ENCODE measurements at places on chromosomes 11 and 22.

DNA sequence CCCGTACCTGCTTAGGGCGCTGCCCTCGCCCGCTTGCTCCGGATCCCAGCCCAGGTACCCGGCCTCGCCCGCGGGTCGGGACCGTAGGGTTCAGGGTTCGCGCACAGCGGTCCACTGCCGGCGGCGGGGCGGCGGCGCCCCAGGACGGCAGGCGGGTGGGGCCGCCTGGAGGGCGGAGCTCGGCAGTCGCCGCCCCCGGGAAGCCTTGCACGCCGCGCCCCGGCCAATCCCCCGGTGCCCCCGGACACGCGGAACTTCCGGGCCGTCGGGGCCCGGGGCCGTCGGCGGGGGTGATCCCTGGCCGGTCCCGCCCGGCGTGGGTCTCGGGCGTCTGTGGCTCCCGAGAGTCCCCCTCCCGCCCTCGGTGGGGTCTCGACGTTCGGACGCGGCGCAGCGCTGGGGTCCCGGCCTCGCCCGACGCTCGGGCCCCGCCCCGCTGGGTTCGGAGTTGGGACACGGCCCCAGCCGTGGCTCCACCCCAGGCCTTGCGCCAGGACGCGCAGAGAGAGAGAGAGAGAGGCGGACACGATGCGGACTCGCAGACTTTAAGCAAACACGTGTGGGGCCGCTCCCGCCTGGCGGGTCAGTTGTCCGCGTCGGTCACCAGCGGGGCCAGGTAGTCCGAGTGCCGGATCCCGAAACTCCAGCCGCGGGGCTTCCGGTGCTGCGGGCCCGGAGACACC lies at the start of gene TYMP:
Gene TYMP, minus strand, starts transcription at position 116 of the 683 bp plus-strand sequence. CDS start 303 bp downstream, outside the sequence.
- peak within 1 kb of the TSS; percentile 45 for H3K4me3 ChIP-seq
- H3K4me1 ChIP-seq, result peaks cover 19% of the 10 kb centered on the region
- peak within 1 kb of the TSS; percentile 96 for H3K27ac ChIP-seq
- no peaks in the 10 kb centered on the region for H3K36me3 ChIP-seq
- DNase-seq, result no peak

- no peaks in the 10 kb centered on the region for H3K36me3 ChIP-seq
- H3K4me3 ChIP-seq, result peak overlapping the region; percentile 31
- H3K4me1 ChIP-seq, result peaks cover 36% of the 10 kb centered on the region
- no peaks in the 10 kb centered on the region for H3K27me3 ChIP-seq
Measured at GRCh38 chr11:69297787-69298266, 3.9 kb downstream of the MYEOV start.

- peaks cover 8% of the 10 kb centered on the region for H3K4me1 ChIP-seq
- H3K27me3 ChIP-seq, result no peaks in the 10 kb centered on the region
- no peak overlapping the region for H3K4me3 ChIP-seq
- H3K36me3 ChIP-seq, result no peaks in the 10 kb centered on the region
- no peak for DNase-seq
Measured at GRCh38 chr11:72613977-72614376, 60.2 kb downstream of the PDE2A start.

- H3K27ac ChIP-seq, result no peak overlapping the region
- H3K4me1 ChIP-seq, result no peaks in the 10 kb centered on the region
- no peaks in the 10 kb centered on the region for H3K27me3 ChIP-seq
- no peaks in the 10 kb centered on the region for H3K36me3 ChIP-seq
- no peak for DNase-seq
Measured at GRCh38 chr11:132078264-132079076, 708.1 kb downstream of the NTM start.

DNA sequence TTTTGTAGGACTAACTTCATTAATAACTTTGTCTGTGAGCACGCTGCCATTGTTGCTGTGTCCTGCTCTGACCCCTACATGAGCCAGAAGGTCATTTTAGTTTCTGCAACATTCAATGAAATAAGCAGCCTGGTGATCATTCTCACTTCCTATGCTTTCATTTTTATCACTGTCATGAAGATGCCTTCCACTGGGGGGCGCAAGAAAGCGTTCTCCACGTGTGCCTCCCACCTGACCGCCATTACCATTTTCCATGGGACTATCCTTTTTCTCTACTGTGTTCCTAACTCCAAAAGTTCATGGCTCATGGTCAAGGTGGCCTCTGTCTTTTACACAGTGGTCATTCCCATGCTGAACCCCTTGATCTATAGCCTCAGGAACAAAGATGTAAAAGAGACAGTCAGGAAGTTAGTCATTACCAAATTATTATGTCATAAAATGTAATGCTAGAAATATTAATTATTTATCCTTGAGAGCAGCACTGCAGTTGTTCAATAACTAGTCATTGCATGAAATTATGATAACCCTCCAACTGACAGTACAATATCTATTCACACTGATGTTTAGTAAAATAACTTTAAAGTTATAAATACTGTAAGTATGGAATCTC lies 46.4 kb upstream of the OR5D13 start:
- H3K4me1 ChIP-seq, result no peaks in the 10 kb centered on the region
- no peak for DNase-seq
- no peaks in the 10 kb centered on the region for H3K27me3 ChIP-seq
- H3K4me3 ChIP-seq, result no peak overlapping the region
